ENCODE measurements at places on chromosomes 2 and 18.

DNA sequence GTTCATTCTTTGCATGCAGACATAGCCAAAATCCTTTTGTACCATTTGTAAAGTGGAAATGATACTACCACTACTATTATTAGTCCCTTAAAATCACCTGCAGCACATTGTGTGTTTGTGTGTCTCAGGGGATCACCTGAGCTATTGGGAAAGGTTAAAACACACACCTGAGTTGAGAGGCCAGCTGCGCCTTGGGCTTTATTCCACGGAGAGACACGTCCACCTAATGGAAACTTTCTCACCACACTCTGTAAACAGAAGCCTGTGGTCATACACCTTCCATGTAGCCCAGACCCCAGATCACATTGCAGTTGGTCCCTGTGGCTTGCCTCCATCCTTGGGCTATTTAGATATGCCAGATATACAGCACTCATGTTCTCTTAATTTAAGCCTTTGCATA, 81.8 kb upstream of the SH3BP4 start:
- no peak for DNase-seq

- no peak for DNase-seq
These were observed 37.5 kb downstream of the POLR1A start for GRCh38 chr2:86068136-86068588.

- no peak for DNase-seq
These were observed 518.5 kb downstream of the TSN start for GRCh38 chr2:122273785-122274419.

DNA sequence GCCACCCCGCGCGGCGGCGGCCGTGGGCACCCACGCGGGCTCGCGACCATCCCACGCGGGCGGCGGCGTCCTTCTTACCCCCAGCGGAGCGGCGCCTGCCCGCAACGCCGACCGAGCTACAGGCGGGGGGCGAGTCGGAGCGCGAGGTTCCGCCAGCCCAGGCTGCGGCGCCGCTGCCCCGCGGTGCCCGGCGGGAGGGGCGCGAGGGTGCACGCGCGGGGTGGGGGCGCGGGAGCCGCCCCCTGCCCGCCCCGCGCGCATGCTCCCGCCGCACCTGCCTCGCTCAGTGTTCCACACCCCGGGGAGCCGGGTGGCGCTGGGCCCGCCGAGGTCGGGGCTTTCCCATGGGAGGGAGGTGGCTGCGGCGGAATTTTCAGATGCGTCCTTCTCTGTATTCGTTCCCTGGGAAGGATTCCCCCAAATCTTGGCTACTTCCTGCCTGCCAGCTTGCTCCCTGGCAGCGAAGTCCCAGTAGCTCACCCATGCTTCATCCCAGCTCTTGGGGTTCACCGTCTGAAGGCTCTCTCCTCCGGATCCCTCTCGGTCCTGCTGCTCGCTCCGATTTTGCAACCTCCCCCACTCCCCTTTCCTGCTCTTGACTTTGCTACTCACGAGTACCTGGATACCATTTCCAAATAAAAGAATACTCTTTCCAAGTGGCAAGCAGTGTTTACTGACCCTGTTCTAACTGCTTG, at the start of gene L3MBTL4:
TSS of gene L3MBTL4 (minus strand) at position 189 of the 695 bp plus-strand sequence. CDS start 103,286 bp downstream, outside the sequence.
- no peak for DNase-seq

GRCh38 chr18:23176701-23177432, 41.6 kb downstream of the CABLES1 start:
- no peak for DNase-seq

- DNase-seq = no peak
These were observed 428.3 kb downstream of the MBD2 start for GRCh38 chr18:53796040-53796729.

DNA sequence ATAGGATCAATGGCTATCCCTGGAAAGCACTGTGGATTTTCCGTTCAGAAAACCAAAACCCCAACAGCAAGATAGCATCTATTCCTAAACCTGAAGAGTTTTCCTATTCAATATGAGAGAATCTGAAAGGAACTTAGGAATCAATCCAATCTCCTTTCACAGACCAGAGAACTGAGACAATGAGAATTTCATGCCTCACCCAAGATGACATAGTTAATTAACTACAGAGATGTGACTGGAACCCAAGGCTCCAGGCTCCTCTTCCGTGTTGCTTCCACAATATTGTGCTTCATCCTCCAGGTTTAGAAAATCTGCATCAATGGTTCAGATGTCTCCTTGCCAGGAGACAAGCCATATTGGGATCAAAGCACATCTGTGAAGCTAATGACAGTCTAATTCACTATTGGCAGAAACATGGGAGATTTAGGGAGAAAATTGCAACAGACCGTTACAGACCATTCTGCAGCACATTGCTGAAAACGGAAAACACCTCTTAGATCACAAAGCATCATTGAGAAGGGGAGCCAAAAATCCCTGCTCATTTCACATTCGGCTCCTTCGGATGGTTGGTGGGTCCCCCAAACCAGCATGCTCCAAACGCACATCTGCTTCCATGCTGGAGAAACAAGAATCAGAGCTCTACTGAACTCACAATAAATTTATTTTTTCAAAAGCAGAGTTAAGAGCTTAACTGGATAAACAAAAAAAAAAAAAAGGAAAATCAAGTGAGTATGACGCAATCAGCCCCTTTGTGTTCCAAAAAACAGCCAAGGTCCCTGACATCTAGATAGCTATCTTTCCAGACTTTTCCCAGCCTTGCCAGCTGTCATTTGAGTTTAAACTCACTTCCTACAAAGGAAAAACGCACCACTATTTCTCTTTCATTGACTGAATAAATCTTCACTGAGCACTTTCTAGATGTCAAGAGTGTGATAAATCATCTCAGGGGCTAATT, 290.3 kb downstream of the C1D start:
- DNase-seq = no peak

GRCh38 chr18:63150942-63151421, 168.6 kb downstream of the BCL2 start:
- no peak for DNase-seq

GRCh38 chr2:174690026-174690425, 74.2 kb downstream of the CHRNA1 start:
- no peak for DNase-seq

DNA sequence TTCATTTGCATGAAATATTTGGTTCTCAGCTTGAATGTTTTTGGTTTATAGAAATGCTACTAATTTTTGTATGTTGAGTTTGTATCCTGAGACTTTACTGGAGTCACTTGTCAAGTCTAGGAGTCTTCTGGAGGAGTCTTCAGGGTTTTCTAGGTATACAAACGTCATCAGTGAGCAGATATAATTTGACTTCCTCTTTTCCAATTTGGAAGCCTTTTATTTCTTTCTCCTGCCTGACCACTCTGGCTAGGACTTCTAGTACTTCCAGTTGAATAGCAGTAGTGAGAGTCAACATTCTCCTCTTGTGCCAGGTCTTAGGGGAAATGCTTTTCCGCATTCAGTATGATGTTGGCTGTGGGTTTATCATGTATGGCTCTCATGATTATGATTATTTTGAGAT, 55.4 kb upstream of the THUMPD2 start:
- no peak for DNase-seq

GRCh38 chr2:27561060-27561459, 21.8 kb upstream of the ZNF512 start:
- DNase-seq = no peak

GRCh38 chr2:21261591-21261990, 137.8 kb downstream of the TDRD15 start:
- no peak for DNase-seq

DNA sequence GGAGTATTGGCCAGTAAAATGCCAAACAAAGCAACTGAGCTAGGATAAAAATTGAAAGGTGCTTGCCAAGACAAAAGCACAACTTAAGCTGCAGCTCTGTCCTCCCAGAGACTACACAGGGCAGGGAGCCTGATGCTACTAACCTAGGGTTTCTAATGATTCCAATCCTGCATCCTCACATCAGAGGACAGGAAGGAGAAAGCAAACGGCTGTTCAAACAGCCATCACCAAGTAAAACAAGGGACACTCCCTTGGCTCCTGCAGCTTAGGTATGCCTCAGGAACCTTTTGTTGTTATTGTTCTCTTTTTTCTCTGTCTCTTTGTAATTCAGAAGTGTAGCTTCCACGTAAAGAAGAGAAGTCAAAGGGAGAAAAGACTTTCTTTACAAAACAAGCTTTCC, 99.5 kb downstream of the TCF4 start:
- no peak for DNase-seq

- no peak for DNase-seq
These were observed 293.6 kb upstream of the THUMPD2 start for GRCh38 chr2:40072442-40073232.
